Kidney (tissue), 22 donors: ENCODE measurements at places on chromosomes 11 and 22.

DNA sequence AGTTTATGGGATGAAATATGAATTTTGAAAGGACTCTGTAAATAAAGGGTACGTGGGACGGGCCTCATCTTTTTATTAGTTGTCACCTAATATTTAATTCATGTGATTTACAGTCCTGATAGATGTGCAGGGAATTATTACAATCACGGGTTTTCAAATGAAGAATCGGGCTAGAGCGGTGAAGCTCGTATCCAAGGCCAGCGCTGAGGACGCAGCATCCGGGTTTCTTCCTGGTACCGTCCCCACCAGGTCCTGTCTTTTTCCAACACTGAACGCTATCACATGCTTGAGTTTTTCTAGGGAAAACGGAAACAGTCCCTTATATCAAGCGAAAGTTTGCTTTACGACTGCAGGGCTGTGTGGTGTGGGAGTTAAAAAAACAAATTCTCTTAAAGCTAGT, 787 bp downstream of the SMDT1 start:
- DNase-seq = no peak
- peak overlapping the region; percentile 89 for H3K4me3 ChIP-seq
- no peaks in the 10 kb centered on the region for H3K27me3 ChIP-seq
- peaks cover 11% of the 10 kb centered on the region for H3K36me3 ChIP-seq

GRCh38 chr11:10451426-10452116, 3.5 kb upstream of the AMPD3 start:
- no peaks in the 10 kb centered on the region for H3K4me1 ChIP-seq
- H3K27ac ChIP-seq = peak overlapping the region; percentile 83
- DNase-seq = no peak

DNA sequence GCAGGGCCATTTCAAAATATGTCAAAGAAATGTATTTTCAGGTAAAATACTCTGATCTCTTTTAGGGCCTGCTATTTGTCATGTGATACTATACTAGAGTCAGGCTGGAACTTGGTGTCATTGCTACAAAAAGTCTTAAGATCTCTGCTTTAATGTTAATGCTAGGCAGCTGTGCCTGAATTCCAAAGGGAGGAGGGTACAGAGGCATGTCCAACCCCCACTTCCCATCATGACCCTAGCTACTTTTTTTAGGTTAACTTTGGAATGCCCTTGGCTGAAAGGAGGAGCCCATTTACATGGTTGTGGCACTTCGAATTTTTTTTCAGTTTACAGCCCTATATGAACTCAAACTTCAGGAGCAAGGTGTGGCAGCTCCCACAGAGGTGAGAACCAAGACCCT, 58.1 kb downstream of the OSBP2 start:
- no peak for DNase-seq
- no peaks in the 10 kb centered on the region for H3K27me3 ChIP-seq
- no peak overlapping the region for H3K4me3 ChIP-seq
- H3K27ac ChIP-seq = no peak overlapping the region
- no peaks in the 10 kb centered on the region for H3K36me3 ChIP-seq
- H3K4me1 ChIP-seq = no peaks in the 10 kb centered on the region

GRCh38 chr11:103633068-103633788, 403.2 kb upstream of the DDI1 start:
- no peak overlapping the region for H3K4me3 ChIP-seq
- H3K27ac ChIP-seq = no peak overlapping the region
- peak; percentile 44 for DNase-seq
- no peaks in the 10 kb centered on the region for H3K4me1 ChIP-seq
- H3K27me3 ChIP-seq = no peaks in the 10 kb centered on the region
- no peaks in the 10 kb centered on the region for H3K36me3 ChIP-seq

DNA sequence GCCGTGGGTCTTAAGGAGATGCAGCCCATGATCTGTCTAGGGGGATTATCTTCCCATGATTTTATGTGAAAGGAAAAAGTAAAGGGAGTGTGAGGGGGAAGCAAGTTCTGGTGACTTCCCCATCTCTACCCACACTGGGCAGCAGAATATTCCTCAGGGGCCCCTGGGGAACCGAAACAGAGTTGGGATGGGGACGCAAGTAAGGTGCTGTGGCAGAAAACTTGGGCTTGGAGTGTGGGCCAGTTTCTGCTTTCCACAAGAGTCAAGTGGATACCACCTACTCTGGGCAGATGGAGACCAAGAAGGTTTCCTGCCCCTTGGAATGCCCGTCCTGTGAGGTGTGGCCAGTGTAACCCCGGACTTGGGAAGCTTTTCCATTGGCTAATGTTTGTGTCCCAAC, 64.4 kb downstream of the SGSM3 start:
- no peak for DNase-seq
- H3K27me3 ChIP-seq = no peaks in the 10 kb centered on the region
- no peak overlapping the region for H3K27ac ChIP-seq
- no peaks in the 10 kb centered on the region for H3K36me3 ChIP-seq
- H3K4me3 ChIP-seq = no peak overlapping the region
- peaks cover 4% of the 10 kb centered on the region for H3K4me1 ChIP-seq

- H3K27me3 ChIP-seq = no peaks in the 10 kb centered on the region
- no peak for DNase-seq
- H3K4me1 ChIP-seq = no peaks in the 10 kb centered on the region
Observed at GRCh38 chr11:120785576-120785975, 238.3 kb upstream of the TBCEL start.

- no peak overlapping the region for H3K27ac ChIP-seq
- no peaks in the 10 kb centered on the region for H3K27me3 ChIP-seq
- no peak for DNase-seq
- peaks cover 5% of the 10 kb centered on the region for H3K36me3 ChIP-seq
- H3K4me3 ChIP-seq = no peak overlapping the region
Observed at GRCh38 chr11:11944444-11944843, 64.0 kb downstream of the DKK3 start.

GRCh38 chr22:35556666-35557065, 16.0 kb downstream of the RASD2 start:
- no peaks in the 10 kb centered on the region for H3K27me3 ChIP-seq
- no peak overlapping the region for H3K4me3 ChIP-seq
- H3K27ac ChIP-seq = no peak overlapping the region
- H3K36me3 ChIP-seq = no peaks in the 10 kb centered on the region
- no peak for DNase-seq
- no peaks in the 10 kb centered on the region for H3K4me1 ChIP-seq
